HT1080 (cell line): ENCODE measurements at places on chromosomes 6 and 20. TPM values are rescaled to one million over a fixed set of nuclear protein-coding genes. Genes with fewer than 3 reads are reported as not detected.

- no peak for DNase-seq
Measured at GRCh38 chr6:124607119-124607627, 355.1 kb upstream of the RNF217 start.

Gene TFAP2C
- total RNA-seq: 8.3 and 11.7 TPM in 2 replicates

DNA sequence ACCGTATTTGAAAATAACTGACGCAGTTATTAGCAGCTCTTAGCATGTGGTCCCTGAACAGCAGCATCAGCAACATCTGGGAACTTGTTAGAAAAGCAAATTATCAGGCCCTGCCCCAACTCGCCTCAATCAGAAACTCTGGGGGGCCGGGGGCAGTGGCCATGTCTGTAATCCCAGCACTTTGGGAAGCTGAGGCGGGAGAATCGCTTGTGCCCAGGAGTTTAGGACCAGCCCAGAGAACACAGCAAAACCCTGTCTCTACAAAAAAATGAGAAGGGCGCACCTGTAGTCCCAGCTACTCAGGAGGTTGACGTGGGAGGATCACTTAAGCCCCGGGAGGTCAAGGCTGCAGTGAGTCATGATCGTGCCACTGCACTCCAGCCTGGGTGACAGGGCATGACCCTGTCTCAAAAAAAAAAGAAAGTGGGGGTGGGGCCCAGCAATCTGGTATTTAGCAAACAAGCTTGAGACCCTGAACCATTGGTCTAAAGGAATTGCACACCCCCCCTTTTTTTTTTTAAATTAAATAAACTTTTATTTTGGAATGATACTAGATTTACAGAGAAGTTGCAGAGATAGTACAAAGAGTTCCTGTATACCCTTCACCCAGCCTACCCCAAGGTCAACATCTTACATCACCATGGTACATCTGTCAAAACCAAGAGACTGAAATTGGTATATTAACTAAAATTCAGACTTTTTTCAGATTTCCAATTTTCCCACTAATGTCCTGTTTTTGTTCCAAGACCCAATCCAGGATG lies 6.7 kb downstream of the SRXN1 start:
- DNase-seq: no peak

DNA sequence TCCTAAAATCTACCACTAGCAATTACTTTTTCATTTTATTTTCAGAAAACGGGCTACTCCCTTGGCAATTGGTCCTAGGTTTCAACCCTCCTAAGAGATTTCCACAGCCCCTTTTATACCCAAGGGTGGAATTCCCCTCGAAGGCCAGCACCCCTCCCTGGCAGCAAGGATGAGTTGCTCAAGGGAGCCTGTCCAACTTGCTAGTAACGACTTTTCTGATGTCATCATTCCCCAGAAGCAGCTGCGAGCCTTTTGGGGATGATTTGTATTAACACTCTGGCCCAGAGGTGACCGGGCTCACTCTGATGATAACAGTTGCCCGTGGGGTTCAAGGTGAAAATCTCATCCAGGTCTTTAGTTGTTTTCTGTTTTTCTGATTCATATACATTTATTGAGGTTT lies 30.7 kb upstream of the NAA20 start:
- no peak for DNase-seq

Gene OR2B6
- not detected in 2 replicates for total RNA-seq

- peak; percentile 11 for DNase-seq
Measured at GRCh38 chr20:61629602-61630390, 377.7 kb downstream of the CDH4 start.

DNA sequence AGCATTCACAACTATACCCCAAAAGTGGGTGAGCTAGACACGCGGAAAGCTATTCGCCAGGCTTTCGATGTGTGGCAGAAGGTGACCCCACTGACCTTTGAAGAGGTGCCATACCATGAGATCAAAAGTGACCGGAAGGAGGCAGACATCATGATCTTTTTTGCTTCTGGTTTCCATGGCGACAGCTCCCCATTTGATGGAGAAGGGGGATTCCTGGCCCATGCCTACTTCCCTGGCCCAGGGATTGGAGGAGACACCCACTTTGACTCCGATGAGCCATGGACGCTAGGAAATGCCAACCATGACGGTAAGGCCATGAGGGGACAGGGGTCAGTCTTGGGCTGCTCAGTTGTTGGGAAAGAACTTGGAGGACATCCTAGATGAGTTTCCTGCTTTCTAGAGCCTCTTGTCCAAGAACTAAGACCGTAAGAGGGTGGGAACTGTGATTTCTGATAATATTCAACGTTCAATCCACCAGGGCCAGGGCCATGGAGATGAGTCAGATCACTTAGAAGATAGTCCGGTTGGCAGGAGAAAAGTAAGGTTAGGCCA lies 23.4 kb downstream of the MMP24OS start:
- DNase-seq: no peak

Gene DLK2
- total RNA-seq: 3.8 and 4.2 TPM in 2 replicates

Gene CGAS
- 1.4 and 2.3 TPM in 2 replicates for total RNA-seq

DNA sequence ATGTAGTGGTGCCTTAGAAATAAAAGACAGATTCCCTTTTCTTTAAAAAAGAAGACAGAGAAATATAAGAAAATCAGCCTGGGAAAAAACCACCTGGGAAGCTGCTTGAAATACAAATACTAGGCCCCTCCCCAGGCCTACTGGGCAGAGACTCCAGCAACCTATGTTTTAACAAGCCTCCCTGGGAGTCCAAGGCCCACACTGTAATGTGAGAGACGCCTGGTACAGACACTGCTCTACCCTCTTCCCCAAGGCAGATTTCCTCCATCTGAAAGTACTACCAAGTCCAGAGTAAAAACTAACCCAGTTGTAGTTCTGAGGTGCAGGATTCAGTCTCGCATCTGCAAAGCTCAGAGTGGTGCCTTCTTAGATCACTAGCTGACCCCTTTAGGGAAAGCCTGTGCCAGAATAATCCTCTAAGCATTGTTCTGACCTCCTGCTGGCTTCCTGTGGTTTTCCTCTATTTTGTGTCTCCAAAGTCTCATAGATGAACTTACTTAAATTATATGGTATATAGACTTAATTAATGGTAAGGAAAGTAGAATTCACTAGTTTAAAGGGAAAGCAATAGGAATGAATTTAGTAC lies 270.2 kb upstream of the SLC35B3 start:
- no peak for DNase-seq

DNA sequence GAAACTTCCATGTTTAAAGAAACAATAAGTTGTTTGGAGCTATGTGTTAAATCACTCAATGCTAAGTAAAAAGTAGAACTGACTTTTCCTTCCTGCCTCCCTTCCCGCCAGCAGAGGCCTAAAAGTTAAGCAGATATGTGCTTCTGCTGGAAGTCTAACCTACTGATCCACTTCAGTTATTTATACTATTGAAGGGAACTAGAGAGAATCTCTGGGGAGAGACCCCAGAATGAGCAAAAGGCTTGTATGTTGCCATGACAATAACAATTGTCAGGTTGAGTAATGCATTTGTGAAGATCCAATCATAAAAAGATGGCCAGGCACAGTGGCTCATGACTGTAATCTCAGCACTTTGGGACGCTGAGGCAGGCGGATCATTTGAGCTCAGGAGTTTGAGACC lies 24.7 kb downstream of the MGME1 start:
- DNase-seq: no peak

Gene CRISP3
- not detected in 2 replicates for total RNA-seq

DNA sequence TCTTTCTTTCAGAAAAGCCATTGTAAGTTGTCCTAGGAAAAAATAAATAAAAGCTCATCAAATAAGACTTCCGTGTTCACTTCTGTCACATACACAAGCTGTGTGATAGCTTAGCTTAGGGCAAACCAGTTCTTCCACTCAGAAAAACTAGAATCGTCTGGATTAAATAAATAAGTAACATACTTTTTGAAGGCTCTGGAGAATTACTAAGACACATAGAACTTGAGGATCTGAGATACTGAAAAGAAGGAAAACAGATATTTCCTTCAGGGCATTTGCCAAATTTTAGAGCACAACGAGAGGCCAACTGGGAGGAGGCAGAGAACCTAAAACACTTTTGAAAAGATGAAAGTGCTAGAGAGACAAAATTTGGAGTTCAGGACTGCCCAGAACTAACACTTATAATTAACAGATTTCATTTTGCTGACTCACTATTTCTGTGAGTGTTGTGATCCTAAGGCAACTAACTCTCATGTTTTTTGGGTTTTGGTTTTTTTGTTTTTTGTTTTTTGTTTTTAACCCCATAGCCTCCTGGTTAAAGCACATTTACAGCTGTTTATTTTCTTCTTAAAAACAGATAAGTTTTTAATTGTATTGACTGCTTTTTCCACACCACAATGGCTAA lies 38.7 kb upstream of the THEMIS start:
- DNase-seq: no peak

DNA sequence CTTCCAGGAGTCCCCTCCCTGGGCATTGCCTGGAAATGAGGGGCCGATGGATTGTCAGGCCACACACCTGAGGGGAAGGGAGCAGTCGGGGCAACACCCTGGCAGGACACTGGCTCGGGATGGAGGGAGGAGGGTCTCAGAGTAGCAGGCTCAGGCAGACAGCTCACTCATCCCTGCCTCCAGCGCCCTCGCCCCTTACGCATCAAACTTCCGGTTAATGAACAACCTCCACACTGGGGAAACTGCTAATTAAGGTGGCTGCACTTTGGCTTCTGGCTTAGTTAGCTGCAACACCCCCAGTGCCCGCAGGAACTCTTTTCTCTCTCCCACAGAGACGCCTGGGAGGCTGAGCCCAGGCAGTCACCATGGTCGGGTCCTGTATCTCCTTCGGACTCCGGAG lies 13.4 kb upstream of the CHRNA4 start:
- no peak for DNase-seq

Gene ARMH2
- total RNA-seq: not detected in 2 replicates

Gene BACH2
- 0.30 and 0.87 TPM in 2 replicates for total RNA-seq

Gene HLA-DRB5
- total RNA-seq: not detected in 2 replicates

Gene MCHR2
- not detected in 2 replicates for total RNA-seq

DNA sequence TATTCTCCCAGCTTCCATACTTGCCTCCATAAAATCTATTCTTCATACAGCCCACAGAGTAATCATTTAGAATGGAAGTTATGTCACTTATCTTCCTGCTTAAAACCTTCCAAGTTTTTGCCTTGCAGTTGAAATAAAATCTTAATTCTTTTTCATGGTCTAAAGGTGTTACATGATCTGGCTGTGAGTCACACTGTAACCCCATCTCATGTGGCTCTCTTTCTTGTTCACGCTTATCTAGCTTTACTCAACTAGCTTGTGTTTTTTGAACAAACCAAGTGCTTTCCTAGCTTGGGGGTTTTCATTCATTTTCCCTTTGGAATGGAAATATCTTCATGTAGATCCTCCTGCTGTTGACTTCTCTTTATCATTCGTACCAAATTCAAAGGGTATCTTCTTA lies 23.6 kb upstream of the THEMIS start:
- DNase-seq: peak; percentile 31

Gene CALHM6
- total RNA-seq: 0.31 TPM in 1 of 2 replicates, not detected in the other

- no peak for DNase-seq
Measured at GRCh38 chr6:158418501-158418900, 106.2 kb downstream of the TULP4 start.
